ENCODE measurements at places on chromosomes 6 and 20.

- DNase-seq = peak; percentile 76
Measured at GRCh38 chr20:47677635-47678453, 107.4 kb downstream of the SULF2 start.

DNA sequence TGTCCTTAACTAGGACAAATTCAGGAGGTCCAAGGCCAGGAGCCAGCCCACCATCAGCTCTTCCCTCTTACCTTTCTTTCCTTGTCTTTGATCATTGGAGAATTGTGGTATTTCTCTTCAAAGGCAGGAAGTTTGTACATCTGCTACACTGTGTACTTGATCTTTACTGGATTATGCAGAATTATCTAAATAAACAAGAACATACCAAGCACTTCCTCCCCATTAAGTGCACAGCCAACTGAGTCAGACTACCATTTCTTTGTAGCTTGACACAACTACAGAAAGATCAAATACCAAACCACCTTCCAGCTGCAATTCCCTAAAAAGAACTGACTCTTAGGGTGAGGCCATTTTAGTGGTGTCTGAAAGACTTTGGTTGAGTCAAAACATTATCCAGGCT lies 195.1 kb downstream of the HDGFL1 start:
- DNase-seq = no peak

DNA sequence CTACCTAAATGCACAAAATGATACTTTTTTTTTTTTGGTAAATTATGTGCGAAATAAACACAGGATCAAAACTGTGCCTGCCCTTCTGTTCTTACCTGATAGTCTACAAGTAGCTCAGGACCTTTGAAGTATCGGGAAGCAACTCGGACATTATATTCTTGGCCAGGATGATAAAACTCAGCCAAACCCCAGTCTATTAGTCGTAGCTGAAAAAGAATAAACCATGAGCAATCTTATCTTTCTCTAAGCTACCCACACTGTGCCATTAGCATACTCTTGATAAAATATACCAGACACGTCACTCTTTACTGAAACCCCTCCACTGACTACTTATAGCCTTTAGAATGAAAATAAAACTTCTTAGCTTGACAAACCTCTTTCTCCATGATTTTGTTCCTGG lies 29.8 kb upstream of the TBC1D20 start:
- no peak for DNase-seq

DNA sequence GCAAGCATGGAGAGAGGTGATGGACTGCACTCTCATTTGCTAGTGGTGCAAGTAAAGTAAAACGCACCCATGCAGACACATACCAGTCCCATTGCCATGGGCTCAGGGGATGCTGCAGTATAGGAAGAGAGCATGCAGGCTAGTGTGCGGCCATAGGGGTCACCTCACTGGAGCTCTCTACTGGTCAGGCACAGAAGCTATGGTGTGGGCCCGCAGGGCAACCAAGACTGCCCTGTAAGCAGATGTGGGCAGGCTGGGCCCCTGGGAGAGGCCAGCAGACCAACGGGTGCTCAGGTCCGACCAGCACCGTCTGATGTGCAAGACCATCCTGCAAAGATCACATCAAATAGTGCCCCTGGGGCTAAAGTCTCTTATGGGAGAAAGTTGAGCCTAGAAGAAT lies 290.7 kb downstream of the HTR1B start:
- DNase-seq = no peak

GRCh38 chr20:25361287-25361683 lies 29.4 kb downstream of the ABHD12 start:
- DNase-seq = no peak

- DNase-seq = no peak
Measured at GRCh38 chr6:164072240-164072666, 657.7 kb downstream of the QKI start.

- DNase-seq = no peak
Measured at GRCh38 chr20:5780846-5781217, 30.6 kb downstream of the SHLD1 start.

- no peak for DNase-seq
Measured at GRCh38 chr20:38844963-38845362, 39.5 kb downstream of the PPP1R16B start.

DNA sequence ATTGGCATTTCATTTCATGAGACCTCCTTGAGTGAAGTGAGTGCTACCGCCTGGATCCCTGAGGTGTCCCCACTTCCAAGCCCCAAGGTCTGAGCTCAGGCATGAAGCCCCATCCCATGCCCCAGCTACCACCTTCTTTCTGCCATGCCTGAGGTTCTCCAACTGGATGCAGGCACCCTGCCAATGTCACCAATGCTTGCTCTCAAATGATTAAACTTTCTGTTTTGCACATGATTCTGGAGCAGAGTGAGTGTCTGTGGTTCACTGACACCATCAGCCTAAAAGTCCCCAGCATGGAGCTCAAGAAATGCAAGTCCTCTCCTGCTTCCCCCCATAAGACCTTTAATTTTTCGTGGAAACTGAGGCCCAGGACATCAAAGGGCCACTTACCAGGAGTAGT lies 43.7 kb upstream of the BPIFA2 start:
- DNase-seq = no peak

DNA sequence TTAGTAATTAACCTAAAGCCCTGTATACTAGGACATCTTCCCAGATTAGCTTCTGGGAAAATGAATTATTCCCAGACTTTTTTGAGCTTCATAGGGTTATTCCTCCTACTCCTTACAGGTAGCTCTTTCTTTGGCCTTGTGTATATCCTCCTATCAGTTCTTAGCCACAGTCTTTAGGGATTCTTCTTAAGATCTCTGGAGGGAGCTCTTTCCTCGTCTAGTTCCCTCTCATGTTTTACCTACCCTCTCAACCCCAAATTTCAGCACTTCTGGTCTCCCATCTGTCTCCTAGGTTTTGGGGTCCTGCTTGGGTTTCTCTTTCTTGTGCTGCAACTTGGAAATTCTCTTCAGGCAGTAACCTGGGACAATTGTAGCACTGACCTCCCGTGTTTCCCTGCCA lies 46.4 kb upstream of the SLC35B3 start:
- DNase-seq = no peak

DNA sequence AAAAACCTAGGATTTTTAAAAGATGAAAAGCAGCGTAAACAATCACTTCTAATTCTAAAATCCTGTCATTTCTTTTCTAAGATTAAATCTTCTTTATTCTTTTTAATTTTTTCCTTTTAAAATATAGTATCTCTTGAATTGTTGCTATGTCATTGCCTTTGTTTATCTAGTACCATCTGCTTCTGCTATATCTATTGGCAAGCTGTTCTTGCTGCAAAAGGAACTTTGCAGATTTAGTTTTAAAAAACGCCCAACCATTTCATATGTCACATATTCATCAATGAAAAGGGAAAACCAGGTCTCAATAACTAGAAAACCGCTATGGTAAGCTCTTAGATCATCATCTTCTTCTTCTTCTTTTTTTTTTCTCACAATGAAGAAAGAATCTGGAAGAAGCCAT lies 11.5 kb upstream of the EEF1A1 start:
- no peak for DNase-seq

DNA sequence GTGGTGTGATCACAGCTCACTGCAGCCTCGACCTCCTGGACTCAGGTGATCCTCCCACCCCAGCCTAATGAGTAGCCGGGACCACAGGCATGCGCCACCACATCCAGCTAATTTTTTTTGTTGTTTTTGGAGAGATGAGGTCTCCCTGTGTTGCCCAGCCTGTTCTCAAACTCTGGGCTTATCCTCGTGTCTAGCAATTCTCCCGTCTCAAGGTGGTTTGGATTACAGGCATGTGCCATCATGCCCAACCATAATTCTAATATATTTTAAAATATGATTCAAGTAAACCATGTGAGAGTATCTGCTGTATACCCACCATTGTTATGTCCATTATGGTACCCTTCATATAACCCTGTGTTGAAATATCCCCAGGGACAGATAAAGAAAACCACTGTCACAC lies 60.3 kb upstream of the C20orf144 start:
- no peak for DNase-seq

DNA sequence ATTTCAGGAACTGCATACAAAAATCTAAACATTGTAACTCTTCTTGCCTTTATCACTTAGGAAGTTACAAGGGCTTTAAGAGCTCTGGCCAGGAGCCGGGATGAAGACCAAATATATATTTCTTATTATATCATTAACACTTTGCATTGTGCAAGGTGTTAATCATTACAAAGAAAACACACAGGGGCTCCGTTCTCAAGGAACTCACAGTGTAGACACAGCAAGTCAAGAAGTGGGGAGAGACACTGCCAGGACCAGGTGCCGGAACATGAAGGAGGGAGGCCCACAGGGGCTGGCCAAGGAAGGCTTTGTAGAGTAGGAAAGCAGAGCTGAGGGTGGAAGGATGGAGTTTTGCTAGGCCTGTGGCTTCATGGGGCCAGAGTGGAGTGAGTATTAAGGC lies 17.4 kb downstream of the ITPR3 start:
- no peak for DNase-seq

GRCh38 chr6:3948866-3949265 lies 99.7 kb downstream of the FAM50B start:
- DNase-seq = no peak

Measured in germinal center (tissue), 1 donor.